ENCODE measurements at places on chromosomes 4 and X.

- no peak for DNase-seq
Observed at GRCh38 chr4:22202246-22202974, 253.8 kb upstream of the KCNIP4 start.

DNA sequence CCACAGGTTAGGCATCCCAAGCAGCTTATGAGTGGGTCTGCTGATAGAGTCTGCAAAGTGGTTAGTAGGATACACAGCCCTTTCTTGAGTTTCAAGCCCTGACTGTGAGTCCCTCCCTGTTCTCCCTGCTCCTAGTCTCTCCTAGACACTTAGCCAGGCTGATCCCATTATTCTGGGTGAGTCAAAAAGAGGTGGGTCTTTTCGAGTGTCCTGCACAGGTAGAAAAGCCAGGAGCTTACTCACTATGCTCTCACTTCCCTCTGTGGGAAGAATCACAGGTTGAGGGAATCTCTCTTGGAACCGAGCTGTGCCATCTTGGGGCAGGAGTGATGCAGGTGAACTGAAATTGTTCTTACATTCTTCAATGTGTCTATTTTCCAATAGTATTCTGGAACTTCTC is 29.7 kb downstream of the SCLT1 start:
- no peak for DNase-seq

GRCh38 chrX:38368774-38369173 is 16.4 kb downstream of the OTC start:
- no peak for DNase-seq

- no peak for DNase-seq
Observed at GRCh38 chr4:185134307-185134869, 8.7 kb upstream of the SLC25A4 start.

GRCh38 chrX:115531818-115532403 is 29.1 kb upstream of the PLS3 start:
- DNase-seq, result no peak

- no peak for DNase-seq
Observed at GRCh38 chrX:100648458-100649417, 4.7 kb downstream of the SRPX2 start.

GRCh38 chr4:153518637-153519389 is 52.7 kb downstream of the TMEM131L start:
- DNase-seq, result no peak

- DNase-seq, result no peak
Observed at GRCh38 chrX:1397001-1397400, 5.1 kb upstream of the SLC25A6 start.

DNA sequence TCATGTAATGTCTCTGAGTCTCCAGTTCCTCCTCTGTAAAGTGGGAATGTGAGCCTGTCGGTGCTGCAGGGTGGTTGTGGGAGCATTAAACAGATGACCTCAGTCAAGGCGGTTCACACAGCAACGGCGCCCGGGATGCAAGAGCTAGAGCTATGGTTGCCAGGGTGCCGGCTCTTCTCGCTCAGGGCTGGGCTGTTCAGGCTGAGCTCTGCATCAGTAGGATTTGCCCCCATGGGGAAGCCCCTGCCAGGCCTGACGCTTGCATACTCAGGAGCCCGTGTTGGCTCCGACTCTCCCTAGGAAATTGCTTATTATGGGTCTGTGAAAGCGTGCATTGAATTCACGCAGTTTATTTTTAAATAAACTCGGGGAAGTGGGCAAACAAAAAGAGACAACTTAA is 67.3 kb downstream of the PSAPL1 start:
- DNase-seq, result no peak

DNA sequence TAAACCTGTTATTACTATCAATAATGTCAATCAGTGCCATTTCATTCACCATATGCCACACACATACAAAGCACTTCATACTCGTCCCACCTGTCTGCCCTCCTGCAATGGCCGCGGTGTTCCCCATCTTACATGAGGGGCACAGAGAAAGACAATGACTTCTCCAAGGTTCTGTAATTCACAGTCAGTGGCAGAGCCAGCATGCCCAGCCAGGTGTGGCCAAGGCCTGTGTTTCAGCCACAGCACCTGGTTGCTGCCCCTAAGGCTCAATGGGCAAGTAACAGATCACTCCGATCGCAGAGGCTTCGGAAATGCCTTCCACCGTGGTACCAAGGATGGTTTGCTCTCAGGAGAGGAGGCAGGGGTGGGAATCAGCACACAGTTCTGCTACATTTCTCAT is 10.9 kb downstream of the AFAP1 start:
- DNase-seq, result no peak

- DNase-seq, result no peak
Observed at GRCh38 chr4:14566518-14566917, 435.8 kb upstream of the CPEB2 start.

DNA sequence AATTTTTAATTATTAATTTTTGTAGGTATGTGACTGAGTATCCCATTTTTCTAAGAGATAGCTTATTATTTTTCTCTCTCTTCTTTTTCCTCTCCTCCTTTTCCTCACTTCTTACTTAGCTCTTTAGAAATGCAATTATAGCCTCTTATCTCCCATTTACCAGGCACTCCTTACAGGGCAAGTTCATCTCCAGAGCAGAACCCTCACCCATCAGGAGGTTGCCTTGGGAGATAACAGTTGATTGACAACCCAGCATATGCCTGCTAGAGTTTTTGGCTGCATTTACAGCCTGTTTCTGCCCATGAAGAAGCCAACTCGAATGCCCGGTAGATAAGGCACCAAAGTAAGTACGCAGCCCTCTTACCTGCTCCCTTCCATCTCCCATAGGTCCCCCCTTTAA is 572.9 kb upstream of the ZFP42 start:
- no peak for DNase-seq

GRCh38 chr4:176290520-176290919 is 21.5 kb upstream of the ASB5 start:
- no peak for DNase-seq

Measured in stimulated activated CD4-positive, alpha-beta T cell treated with anti-CD3 and anti-CD28 coated beads, TNF-alpha, amount 100 ng/mL, for 4 hours (primary cell).